Colonic mucosa (tissue), 4 donors: ENCODE measurements at places on chromosomes 1 and 21. TPM values are rescaled to one million over a fixed set of nuclear protein-coding genes. Genes with fewer than 3 reads are reported as not detected.

Gene LCA5L
- 0.64 TPM for total RNA-seq

Gene FAM72C
- 2.8 TPM for total RNA-seq

Gene RGS1
- total RNA-seq = 21.3 TPM

GRCh38 chr1:187110351-187110750, 281.6 kb downstream of the PLA2G4A start:
- DNase-seq = no peak

Gene CASQ1
- not detected for total RNA-seq

DNA sequence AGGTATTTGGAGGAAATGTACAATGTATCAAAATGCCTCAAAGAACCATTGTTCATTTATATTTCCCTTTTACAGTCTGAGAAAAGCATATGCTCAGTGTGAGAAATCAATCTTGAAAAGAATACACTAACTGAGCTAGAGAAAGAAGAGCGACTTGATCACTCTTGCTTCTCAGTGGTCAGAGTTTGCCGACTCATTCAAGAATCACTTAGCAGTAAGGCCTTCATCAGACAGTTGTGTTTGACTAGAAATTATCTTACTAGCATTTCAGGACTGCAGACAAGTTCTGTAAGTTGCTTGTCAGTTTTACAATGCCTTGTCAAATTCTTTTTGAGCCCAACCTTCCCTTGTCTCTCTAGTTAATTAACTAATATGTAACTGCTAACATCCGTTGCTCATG, 12.9 kb downstream of the RGS18 start:
- DNase-seq = no peak

Gene CCDC185
- not detected for total RNA-seq

- DNase-seq = no peak
Measured at GRCh38 chr1:106956721-106957120, 99.8 kb upstream of the PRMT6 start.

DNA sequence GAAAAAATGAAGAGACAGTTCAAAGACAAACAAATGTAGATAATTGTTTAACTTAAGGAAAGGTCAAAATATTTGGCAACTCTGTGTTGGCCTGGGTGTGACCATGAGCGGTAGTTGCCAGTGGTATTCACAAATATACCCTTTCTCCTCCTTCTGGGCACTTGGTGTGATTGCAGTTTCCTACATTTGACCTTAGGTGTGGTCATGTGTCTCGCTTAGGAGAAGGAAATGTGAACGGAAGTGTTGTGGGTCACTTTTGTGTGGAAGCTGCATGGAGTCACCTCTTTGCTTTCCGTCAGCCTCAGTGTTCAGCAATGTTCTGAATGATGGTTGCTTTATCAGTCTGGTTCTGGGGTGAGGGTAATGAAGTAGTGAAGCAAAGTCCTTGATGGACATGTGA, 3.4 kb upstream of the PCSK9 start:
- no peak for DNase-seq

Gene LRRC71
- not detected for total RNA-seq

Gene IFI44L
- total RNA-seq = 2.1 TPM

Gene OR2L2
- not detected for total RNA-seq

Gene HCRTR1
- not detected for total RNA-seq

GRCh38 chr1:209490013-209490412, 93.5 kb upstream of the CAMK1G start:
- DNase-seq = no peak

Gene GUCA2A
- total RNA-seq = 959 TPM

DNA sequence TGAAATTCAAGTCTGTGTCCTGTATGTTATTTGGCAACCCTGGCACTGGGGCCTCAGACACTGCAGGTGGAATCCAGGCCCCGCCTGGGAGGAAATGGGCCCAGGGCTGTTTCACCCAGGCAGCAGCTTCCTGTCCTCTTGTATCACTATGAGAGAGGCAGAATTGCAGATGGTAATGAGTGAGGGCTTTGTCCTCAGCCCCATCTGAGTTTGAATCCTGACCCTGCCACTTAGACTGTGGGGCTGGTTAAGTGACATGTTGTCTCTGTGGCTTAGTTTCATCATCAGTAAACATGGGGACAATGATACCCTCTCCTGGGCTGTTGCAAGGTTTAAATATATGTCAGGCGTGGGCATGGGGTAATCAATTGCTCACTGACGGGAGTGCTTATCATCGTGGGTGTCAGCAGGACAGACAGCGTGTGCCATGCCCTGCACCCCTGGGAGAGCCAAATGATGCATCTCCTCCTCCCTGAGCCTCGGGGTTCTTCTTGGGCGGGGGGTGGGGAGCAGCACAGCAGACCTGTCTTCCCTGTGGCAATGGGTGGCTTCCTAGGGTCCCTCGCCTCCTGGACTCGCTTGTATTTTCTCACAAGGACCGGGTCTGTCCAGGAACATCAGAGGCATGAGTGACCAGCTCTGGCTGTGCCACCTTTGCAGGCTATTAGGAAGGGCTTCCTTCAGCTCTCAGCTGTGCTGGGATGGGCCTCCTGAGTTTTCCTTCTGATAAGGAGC, 42.1 kb downstream of the ARHGEF10L start:
- DNase-seq = no peak

Gene LY9
- total RNA-seq = 1.2 TPM

DNA sequence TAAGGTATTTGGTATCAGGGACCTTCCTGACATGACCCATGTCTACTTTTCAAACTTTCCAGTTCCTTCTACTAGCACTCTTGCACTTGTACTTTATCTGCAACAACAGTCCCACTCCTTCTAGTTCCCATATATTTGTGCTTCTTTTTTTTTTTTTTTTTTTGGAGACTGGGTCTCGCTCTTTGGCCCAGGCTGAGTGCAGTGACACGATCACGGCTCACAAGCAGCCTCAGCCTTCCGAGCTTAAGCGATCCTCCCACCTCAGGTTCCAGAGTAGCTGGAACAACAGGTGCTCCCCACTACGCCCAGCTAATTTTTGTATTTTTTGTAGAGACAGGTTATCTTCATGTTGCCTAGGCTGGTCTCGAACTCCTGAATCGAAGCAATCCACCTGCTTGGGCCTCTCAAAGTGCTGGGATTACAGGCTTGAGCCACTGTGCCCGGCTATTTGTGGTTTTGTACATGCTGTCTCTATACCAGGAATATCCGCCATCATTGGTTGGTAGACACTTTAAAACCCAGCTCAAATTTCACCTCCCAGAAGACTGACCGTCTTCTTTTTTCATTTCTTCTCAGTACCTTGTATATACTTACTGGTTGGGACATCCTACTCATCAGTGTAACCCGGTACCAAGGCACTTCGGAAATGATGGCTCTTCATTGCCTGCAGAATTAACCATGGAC, 1.1 kb downstream of the ZMYM1 start:
- no peak for DNase-seq

DNA sequence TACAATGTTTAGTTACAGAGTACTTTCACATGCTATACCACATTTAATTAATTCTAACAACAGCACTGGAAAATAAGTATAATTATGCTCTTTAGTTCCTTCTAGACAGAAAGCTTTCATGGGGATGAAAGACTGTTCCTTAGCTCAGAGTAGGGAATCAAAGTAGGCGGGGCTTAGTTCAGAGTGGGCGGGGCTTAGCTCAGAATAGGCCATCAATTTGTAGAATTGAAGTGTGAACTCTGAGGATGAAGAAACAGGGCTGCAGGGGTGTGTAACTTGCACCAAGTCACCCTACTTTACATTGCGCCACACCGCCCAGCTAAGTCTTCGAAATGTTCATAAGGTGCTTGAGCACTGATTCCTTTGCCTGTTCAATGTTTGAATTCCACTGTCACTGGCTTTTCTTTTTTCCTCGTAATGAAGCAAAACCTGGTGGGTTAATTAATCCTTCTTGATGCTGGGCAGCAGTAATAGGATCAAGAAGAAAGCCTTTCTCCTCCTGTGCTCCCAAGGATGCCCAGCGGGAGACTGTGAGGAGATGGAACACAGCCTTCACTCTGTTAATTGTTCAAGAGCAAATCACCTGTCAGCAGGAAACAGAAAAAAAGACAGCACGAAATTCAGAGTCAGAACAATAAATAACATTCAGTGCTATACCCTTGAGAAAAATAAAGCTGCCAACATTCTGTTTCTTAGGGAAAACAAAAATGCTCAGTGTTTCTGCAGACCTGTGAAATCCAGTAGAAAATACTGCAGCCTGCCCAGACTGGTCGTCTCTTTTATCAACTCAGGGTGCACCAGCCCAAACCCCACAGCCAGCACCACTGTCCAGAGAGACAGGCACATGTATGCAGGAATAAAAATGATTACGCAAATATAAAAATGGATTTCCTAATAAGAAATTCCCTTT, 66.5 kb upstream of the CAMK1G start:
- no peak for DNase-seq

- no peak for DNase-seq
Measured at GRCh38 chr1:21472861-21473260, 32.9 kb downstream of the NBPF3 start.

DNA sequence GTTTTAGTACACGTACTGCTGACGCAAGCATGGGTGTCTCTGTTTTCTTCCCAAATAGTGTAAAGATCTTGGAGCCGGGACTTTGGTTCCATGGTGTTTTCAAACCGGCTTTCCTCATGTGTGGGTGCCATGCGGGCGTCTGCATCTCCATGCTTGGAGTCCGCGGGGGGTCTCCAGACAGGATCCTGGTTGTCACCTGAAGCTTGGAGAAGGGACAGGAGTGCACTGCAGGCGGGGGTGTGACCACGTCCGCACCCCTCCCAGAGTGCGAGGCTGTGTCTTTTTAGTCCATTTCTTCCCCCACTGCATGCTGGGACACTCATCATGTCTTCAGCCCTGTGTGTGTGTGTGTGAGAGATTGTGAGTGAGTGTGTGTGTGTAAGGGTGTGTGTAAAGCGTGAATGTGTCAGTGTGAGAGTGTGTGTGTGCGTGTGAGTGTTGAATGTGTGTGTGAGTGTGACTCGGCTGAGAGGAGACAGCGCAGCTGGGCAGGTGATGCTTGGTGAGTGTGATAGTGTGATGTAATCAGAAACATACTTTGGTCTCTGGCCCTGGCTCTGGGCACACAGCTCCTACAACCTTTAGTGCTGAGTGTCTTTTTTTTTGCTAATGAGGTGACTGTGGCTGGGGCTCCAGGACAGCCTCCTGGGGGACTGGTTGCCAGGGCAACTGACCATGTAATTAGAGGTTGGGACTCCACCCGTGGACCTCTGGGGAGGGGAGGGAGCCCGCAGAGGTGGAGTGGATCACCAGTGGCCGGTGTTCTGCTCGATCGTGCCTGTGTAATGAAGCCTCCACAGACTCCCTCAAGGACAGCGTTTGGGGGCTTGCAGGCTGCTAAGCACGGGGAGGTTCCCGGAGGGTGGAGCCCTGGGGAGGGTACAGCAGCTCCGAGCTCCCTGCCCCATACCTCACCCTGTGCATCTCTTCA, 55.1 kb downstream of the AGPAT3 start:
- no peak for DNase-seq

Gene PRELP
- total RNA-seq = 2.4 TPM

Gene C1orf232
- total RNA-seq = not detected

Gene C1QTNF12
- total RNA-seq = 34.2 TPM

DNA sequence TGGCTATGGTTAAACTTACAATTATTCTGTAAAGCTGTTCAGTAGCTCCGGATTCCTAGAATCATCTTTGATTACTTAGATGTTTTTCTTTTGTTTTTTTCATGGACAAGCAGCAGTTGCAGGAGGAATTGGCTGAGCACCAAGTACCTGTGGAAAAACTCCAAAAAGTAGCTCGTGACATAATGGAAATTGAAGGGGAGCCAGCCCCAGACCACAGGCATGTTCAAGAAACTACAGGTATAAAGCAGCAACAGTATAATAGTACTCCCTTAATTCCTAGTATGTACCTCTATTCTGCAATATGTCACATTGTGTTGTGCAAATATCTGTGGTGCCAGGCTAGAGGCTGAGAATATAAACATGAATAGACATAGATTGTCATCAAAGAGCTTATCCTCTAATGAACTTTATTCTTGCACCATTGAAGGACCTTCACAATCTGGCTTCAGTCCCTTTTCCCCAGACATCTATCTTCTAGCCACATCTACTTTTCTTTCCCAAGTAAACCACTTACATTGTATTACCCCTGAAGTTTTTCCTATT, 132.3 kb upstream of the BMP8A start:
- no peak for DNase-seq

Gene RNU1-2
- total RNA-seq = 1,159 TPM

Gene BMP8B
- 4.9 TPM for total RNA-seq

Gene LACTBL1
- total RNA-seq = not detected

- DNase-seq = no peak
Measured at GRCh38 chr1:207205614-207206061, 101.6 kb downstream of the C4BPA start.

GRCh38 chr1:151197863-151198253, 494 bp upstream of the PIP5K1A start:
- peak; percentile 42 for DNase-seq

DNA sequence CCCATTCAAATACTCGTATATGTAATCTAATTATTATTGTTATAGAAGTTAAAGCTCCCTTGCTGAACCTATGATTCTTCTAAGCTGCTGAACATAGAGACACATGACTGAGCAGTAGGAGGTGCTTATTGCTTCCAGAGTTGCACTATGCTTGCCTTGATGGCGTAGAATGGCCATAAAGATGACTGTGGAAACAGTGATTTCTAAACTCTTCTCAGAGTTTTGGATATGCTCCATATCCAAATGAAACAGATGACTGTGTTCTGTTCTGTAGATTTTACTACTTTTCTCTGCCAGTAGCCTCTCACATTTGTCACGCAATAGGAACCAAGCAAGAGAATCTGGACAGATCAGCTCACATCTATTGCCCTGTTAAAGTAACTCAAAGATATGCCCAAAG, 88.1 kb upstream of the CACYBP start:
- no peak for DNase-seq

Gene OR6K2
- not detected for total RNA-seq

DNA sequence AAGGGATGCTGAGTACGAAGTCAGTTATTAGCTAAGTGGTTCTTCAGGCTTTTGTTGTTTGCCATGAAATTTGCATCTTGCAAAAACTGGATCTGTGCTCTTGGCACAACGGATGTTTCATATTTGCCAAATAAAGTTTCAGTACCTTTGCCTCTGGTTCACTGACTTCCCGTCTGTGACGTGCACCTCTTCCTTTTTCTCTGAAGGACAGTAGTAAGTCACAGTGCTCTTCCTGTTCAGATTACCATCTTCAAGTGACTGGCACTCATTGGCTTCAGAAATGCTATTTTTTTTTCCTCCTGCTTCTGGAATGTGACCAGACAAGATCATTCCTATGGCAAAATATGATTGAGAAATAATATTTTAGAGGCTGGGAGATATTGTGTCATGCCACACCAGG, 75.9 kb upstream of the GREM2 start:
- DNase-seq = no peak

DNA sequence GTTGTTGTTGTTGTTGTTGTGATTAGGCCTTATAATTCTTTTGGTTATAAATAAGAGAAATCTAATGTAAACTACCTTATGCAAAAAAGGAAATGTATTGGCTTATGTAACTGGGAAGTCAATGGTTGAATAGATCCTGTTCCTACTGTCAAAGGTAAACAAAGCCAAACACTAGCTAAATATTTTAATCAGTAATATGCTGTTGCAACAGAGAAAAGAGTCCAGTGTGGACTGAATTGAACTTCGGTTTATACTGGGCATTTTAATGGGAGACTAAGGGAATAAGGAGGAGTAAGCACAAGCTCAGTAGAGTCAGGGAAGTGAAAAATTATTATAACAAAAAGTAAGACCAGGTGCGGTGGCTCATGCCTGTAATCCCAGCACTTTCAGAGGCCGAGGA, 15.4 kb downstream of the MSH4 start:
- no peak for DNase-seq

- DNase-seq = no peak
Measured at GRCh38 chr1:196733091-196733970, 41.3 kb upstream of the CFHR3 start.

- DNase-seq = no peak
Measured at GRCh38 chr1:21095976-21096375, 80.7 kb downstream of the EIF4G3 start.

GRCh38 chr1:24321697-24322469, 2.7 kb downstream of the GRHL3 start:
- peak; percentile 53 for DNase-seq
